Right ventricle myocardium inferior (tissue), 1 donor: ENCODE measurements at places on chromosomes 11 and 22. TPM values are rescaled to one million over a fixed set of nuclear protein-coding genes. Genes with fewer than 3 reads are reported as not detected.

Gene ZP1
- 0.14 TPM for total RNA-seq

Gene KRTAP5-1
- total RNA-seq: not detected

Gene PAFAH1B2
- 52.3 TPM for total RNA-seq

DNA sequence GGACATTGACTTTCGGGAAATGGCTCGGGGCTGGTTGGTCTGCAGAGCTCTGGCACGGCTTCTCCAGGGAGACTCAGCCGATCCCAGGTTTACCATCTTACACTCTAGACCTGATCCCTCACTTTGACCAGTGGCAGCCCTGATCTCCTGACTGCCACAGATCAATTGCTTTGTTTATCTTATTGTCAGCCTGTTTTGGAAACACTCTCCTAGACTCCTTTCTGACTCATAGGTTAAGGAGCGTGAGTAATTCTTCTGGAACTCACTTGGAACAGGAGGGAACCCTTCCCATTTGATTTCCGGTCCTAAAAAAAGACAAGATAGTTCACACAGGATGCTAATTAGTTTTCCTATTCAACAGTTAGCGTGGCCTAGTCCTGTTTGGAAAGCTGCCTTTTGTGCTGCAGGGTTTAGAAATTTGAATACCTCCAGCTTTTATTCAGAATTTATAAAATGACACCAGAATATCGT lies 16.0 kb upstream of the BMAL1 start:
- DNase-seq: no peak

GRCh38 chr11:78815831-78816230 lies 241.2 kb upstream of the NARS2 start:
- no peak for DNase-seq

DNA sequence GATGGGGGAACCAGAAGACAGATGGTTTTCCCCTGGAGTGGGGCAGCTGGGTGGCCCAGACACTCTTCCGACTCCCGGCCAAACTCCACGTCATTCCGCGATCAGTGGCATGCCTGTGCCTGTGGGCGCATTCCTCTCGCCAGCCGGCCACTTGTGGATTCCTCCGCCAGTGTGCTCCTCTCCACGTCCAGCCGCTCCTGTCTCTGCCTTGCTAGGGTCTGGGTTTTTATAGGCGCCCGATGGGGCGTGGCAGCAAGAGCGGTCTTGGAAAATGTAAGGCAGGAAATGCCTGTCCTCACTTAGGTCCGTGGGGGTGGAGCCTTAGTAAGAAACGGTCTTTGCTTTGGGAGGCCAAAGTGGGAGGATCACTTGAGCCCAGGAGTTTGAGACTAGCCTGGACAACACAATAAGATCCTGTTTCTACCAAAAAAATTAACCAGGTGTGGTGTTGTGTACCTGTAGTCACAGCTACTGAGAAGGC lies 81.6 kb upstream of the SEPTIN5 start:
- no peak for DNase-seq

DNA sequence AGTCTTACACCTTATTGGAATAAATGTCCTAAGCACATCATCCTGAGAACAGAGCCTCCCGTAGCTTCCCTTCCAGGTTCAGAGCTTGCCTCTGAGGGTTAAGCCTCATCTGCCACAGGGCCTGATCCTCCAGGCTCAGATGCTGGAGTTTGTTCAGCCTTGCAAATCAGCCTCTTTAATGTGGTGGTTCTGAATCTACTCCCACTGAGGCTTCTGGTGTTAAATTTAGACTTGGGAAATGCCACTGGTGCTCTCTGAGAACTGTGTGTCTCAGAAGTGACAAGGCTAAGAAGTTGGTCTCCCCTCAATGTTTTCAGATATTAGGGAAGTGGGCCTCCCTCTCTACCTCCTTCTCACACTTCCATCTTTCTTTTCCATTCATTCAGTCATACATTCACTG lies 68.7 kb downstream of the CCDC81 start:
- DNase-seq: no peak

DNA sequence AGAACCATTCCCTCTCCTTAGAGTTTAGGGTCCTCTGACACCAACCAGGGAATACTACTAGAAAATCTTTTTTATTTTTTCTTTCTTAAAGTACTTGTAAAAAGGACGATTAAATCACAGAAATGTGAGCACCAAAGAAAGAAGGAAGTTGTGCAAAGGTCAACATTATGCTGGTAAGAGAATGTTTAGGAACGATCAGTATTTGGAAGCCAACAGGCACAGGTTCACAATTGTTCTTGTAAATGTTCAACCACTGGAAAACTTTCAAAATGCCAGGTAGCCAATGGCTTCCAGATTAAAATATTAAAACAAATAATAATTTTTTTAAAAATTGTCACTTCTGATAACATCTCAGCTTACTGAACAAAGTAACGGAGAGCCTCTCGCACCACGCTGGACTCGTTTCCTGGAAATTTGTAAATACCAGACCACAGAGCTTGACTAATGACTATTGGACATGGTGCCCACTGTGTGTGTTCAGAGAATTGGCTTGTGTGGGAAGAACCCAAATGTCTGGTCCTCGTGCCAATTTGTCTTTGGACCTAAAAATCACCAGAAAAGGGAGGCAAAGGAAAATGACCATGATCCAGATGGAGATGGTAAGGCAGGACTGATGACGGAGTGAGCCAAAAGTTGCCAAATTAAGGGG lies 20.8 kb downstream of the COMMD9 start:
- no peak for DNase-seq

GRCh38 chr11:133383689-133384088 lies 148.6 kb downstream of the OPCML start:
- DNase-seq: no peak

DNA sequence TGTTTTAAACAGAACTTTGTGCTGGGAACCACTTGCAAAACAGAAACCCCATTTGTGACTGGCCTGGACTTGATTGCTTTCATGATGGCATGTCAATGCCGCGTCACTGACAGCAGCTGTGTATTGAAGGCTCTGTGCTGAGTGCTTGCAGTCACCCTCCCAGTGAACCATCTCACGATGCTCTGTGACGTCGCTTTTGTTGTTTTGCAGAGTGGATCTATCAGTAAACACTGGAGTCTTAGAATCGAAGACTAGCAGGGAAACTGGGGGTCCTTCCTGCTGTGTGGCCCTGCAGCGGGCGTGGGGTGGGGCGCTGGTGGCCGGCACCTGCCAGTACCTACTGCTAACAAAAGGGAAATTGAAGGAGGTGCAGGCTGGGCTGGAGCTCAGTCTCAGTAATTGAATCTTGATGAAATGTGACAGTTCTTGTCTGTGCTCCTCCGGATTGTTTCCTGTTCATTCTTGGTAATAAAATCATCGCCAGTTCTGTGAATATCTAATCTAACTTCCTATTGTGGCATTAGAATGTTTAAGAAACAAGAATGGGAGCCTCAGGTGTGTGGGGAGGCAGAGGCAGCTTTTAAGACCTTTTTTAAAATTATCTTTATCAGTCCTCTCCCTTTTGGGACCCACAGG lies 50.5 kb upstream of the PARVG start:
- DNase-seq: no peak

- no peak for DNase-seq
Measured at GRCh38 chr11:73818846-73819245, 31.2 kb downstream of the MRPL48 start.

- no peak for DNase-seq
Measured at GRCh38 chr11:107316426-107316825, 141.2 kb downstream of the CWF19L2 start.

DNA sequence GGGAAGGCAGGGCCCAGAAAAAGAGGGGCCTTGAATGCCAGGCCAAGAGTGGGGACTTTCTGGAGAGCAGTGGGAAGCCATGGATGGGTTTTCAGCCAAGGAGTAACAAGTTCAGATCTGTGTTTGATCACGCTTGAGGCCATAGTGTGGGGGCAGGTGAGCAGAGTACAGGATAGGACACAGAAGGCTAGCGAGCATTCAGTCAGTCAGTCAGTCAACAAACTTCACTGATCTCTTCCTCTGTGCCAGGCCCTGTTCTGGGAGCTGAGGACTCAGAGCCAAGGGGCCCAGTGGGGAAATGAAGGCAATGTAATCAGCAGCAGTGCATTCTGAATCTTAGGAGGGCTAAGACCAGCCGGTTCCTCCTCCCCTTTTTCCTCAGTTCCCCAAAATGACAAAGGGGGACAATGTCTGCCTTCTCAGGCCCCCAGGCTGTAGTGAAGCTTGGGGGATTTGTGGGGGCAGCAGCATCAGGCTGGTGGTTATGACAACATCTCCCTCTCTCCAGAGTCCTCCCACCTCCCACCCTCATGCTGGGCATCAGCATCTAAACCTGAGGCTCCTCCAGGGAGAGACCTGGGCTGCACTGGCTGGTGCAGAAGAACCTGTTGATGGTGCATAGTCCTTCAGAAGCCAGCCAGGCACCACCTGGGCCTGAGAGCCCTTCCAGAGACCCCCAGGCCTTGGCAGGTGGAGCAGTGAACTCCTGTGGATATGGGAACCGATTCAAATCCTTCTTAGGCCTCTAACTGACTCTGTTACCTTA lies 42.9 kb upstream of the TPBGL start:
- no peak for DNase-seq

DNA sequence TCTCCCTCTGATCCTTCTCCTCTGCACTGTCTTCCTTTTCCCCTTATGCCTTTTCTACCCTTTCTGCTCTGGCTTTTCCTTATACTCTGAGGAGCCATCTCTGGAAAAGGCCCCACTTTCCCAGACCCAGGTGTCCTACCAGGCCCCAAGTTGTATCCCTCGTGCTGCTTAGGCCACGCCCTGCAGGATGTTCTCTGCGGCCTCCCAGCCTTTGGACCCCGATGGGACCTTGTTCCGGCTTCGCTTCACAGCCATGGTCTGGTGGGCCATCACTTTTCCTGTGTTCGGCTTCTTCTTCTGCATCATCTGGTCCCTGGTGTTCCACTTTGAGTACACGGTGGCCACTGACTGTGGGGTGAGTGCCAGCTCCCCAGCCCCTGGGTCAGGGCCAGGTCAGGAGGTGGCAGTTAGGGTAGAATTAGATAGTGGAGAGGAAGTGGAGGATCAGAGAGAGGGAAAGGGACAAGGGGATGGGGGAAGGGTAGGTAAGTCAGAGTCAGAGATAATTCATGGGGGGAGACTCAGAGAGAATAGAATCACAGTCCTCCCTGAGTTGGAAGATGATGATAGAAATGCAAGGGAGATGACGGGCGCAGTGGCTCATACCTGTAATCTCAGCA lies 8.9 kb downstream of the PGAP2 start:
- no peak for DNase-seq

DNA sequence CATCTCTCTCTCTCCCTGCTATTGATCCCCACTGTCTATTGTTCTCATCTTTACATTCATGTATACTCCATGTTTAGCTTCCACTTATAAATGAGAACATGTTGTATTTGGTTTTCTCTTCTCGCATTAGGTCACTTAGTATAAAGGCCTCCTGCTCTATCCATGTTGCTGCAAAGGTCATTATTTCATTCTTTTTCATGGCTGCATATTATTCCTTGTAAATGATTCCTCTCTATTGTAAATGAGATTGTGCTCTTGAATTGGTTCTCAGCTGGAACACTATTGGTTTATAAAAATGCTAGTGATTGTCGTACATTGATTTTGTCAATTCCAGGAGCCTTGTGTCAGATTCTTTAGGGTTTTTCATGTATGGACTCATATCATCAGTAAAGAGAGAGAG lies 13.5 kb downstream of the ACRV1 start:
- no peak for DNase-seq

DNA sequence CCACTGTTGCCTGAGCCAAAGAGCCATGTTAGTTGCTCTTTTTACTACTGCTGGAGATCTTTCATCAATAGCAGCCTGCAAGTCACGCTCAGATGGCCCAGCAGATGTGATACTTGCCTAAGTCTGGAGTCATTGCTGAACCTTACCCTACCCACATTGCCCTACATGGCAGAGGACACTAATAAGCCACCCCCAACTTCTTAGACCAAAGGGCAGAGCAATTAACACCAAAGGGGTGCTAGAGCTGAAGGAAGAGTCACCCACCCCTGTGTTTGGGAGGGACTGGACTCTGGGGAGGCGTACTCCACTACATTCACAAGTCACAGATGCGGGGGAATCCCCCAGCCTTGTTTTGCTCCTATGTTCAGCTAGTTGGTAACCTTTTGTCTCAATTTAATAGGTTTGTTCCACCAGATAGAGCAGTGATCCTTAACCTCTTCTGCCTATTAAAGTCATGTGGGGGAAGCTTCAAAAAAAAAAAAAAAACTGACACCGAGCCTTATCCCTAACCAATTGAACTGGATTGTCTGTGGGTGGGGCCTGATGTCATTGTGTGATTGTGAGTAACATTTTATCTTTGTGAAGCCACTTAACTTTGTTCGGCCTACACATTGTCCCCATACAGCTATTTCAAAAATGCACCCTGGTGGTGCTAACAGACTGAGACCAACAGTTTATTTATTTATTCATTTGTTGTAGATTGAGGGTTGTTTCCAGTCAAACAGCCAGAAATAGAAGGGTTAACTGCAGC lies 13.1 kb downstream of the ADM start:
- DNase-seq: no peak

DNA sequence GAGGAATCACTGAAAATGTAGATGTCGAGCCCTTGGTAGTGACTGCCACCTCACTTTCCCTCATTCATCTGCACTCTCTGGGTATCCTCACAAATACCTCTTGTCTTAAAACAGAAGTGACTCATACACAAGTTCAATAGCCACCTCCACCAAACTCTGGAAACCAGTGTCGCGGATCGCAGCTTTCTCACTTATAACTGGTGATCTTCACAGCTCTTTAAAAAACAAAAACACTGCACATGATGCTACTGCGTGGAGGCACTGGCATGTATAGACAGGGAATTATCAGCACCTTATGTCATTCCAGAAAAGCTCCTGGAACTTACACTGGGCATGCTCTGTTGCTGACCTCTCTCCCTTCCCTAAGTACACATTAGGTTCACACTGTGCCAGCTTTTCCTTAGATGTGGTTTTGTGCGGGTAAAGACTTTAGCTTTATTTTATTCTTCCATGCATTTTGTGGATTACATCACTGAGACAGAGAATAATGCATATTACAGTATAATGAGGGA lies 425.5 kb upstream of the CADM1 start:
- DNase-seq: no peak

- DNase-seq: no peak
Measured at GRCh38 chr22:30433773-30434172, 8.2 kb downstream of the MTFP1 start.

- DNase-seq: no peak
Measured at GRCh38 chr11:68735646-68736045, 15.7 kb downstream of the TESMIN start.

DNA sequence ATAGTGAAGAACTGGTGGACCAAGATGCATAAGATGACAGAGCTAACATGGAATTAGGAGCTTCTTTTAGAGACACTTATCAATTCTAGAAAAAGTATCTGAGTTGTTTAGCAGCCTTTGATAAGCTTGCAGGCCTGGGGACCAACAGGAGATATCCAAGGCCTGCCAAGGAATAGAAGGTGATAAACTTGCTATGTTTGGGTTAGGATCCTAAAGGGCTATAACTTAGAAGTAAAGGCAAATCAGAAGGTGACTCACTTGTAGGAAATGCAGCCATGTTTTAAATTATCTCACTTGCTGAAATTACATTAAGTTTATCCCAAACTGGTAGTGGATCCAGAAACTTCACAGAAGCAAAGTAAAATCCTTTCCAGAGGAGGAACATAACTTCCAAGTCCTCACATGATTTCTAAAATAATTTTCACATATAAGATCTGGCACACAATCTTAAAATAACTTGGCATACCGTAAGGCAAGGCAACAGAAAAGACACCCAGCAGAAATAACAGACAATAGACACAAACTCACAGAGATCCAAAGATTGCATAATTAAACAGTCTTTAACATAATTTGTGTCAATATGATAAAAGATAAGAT lies 69.6 kb upstream of the TEAD1 start:
- DNase-seq: no peak
